ENCODE measurements at places on chromosomes 1 and 21. TPM values are rescaled to one million over a fixed set of nuclear protein-coding genes. Genes with fewer than 3 reads are reported as not detected.

GRCh38 chr1:27145934-27146354, 9.0 kb downstream of the SLC9A1 start:
- H3K27ac ChIP-seq, result no peak overlapping the region
- peaks cover 38% of the 10 kb centered on the region for H3K4me1 ChIP-seq
- DNase-seq, result no peak
- H3K4me3 ChIP-seq, result no peak overlapping the region
- H3K36me3 ChIP-seq, result peaks cover 10% of the 10 kb centered on the region

DNA sequence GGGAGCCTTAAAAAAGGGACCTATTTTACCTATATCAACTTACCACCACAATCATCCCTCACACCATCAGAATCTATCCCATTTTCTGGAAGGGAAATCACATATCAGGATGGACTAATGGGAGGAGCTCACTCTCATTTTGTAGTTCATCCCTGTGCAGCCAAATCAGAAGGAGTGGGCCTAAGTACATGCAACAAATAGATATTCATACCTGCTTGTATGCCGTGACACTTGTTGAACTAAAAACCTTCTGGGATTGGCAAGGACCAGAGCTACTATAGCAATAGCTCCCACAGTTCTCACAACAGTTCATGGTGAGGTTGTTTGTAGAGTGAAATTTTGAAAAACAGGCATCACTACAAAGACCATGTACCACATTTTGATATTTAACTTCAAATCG, 17.3 kb downstream of the ZMYM6 start:
- H3K36me3 ChIP-seq, result peaks cover 31% of the 10 kb centered on the region
- no peaks in the 10 kb centered on the region for H3K27me3 ChIP-seq
- peak; percentile 17 for DNase-seq
- no peak overlapping the region for H3K4me3 ChIP-seq

DNA sequence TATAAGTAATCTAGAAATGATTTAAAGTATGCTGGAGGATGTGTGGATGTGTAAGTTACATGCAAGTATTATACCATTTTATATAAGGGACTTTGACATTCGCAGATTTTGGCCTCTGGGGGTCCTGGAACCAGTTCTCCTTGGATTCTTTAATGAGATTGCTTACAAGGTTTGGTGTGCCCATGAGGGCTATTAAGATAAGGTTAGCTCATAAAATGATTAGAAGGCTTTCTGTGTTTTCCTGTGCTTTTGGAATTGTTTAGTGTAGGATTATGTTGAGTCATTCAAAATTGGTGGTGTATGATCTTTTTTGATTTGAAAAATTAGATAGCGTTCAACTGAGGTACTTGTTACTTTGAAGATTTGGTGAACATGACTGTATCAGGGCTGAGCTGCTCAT, 5.6 kb downstream of the USP25 start:
- no peak for DNase-seq
- peak overlapping the region; percentile 48 for H3K4me3 ChIP-seq
- peaks cover 11% of the 10 kb centered on the region for H3K36me3 ChIP-seq
- peaks cover 47% of the 10 kb centered on the region for H3K4me1 ChIP-seq
- no peaks in the 10 kb centered on the region for H3K27me3 ChIP-seq

GRCh38 chr1:98797506-98797905, 136.0 kb downstream of the SNX7 start:
- no peak for DNase-seq
- no peak overlapping the region for H3K27ac ChIP-seq
- peaks cover 21% of the 10 kb centered on the region for H3K4me1 ChIP-seq
- peaks cover 8% of the 10 kb centered on the region for H3K27me3 ChIP-seq
- H3K4me3 ChIP-seq, result no peak overlapping the region

DNA sequence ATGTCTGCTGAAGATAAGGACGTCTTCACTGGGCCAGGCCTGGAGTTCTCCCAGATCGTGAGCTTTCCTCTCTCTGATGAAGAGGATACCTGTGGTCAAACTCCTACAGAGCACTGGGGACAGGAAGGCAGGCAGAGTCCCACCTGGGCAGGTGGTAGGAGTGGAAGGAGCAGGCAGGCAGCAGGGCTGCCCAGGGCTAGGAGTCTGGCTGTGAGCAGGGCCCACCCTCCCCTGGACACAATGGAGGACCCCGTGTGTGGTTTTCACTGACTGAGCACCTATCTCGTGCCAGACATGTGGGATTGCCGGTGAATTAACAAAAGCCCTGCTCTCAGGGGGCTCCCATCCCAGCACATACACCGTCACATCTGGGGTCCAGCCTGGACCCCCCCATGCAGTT, 4.9 kb upstream of the SAMD11 start:
- DNase-seq, result no peak
- peaks cover 9% of the 10 kb centered on the region for H3K4me1 ChIP-seq
- H3K27me3 ChIP-seq, result peaks cover 29% of the 10 kb centered on the region
- no peaks in the 10 kb centered on the region for H3K36me3 ChIP-seq
- no peak overlapping the region for H3K27ac ChIP-seq

DNA sequence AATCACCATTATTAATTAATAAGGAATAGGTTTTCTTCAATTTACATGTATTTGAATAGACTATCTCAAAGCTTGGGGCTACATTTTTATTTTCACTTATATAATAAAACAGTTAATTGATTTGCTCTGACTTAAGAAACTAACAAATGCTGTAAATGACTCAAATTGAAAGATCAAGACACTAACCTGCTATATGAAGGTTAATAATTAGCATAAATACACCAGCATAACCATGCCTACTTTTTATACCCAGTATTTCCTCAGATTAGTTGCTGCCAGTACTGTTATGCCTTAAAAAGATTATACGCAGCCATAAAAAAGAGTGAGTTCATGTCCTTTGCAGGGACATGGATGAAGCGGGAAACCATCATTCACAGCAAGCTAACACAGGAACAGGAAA, 1545.1 kb downstream of the AMY1C start:
- H3K27me3 ChIP-seq, result no peaks in the 10 kb centered on the region
- no peak overlapping the region for H3K4me3 ChIP-seq
- H3K27ac ChIP-seq, result no peak overlapping the region
- DNase-seq, result no peak
- no peaks in the 10 kb centered on the region for H3K36me3 ChIP-seq

GRCh38 chr1:212671342-212672031, 28.2 kb downstream of the BATF3 start:
- H3K27me3 ChIP-seq, result peaks cover 11% of the 10 kb centered on the region
- peaks cover 29% of the 10 kb centered on the region for H3K4me1 ChIP-seq
- H3K27ac ChIP-seq, result no peak overlapping the region

- no peaks in the 10 kb centered on the region for H3K27me3 ChIP-seq
- no peak overlapping the region for H3K4me3 ChIP-seq
- no peak for DNase-seq
- no peaks in the 10 kb centered on the region for H3K4me1 ChIP-seq
Measured at GRCh38 chr21:36806103-36806502, 107.2 kb downstream of the SIM2 start.

- no peak overlapping the region for H3K4me3 ChIP-seq
- no peaks in the 10 kb centered on the region for H3K4me1 ChIP-seq
- H3K27ac ChIP-seq, result no peak overlapping the region
- no peak for DNase-seq
- H3K27me3 ChIP-seq, result peaks cover 3% of the 10 kb centered on the region
- H3K36me3 ChIP-seq, result no peaks in the 10 kb centered on the region
Measured at GRCh38 chr1:180923021-180923841, 10.5 kb downstream of the KIAA1614 start.

GRCh38 chr1:147273409-147274336, 31.2 kb downstream of the CHD1L start:
- H3K4me1 ChIP-seq, result peaks cover 6% of the 10 kb centered on the region
- peaks cover 55% of the 10 kb centered on the region for H3K36me3 ChIP-seq
- no peak overlapping the region for H3K27ac ChIP-seq
- peak; percentile 80 for DNase-seq
- H3K4me3 ChIP-seq, result no peak overlapping the region

GRCh38 chr1:106568201-106568974, 488.1 kb upstream of the PRMT6 start:
- no peak overlapping the region for H3K4me3 ChIP-seq
- H3K27me3 ChIP-seq, result no peaks in the 10 kb centered on the region
- no peak overlapping the region for H3K27ac ChIP-seq
- no peaks in the 10 kb centered on the region for H3K36me3 ChIP-seq

DNA sequence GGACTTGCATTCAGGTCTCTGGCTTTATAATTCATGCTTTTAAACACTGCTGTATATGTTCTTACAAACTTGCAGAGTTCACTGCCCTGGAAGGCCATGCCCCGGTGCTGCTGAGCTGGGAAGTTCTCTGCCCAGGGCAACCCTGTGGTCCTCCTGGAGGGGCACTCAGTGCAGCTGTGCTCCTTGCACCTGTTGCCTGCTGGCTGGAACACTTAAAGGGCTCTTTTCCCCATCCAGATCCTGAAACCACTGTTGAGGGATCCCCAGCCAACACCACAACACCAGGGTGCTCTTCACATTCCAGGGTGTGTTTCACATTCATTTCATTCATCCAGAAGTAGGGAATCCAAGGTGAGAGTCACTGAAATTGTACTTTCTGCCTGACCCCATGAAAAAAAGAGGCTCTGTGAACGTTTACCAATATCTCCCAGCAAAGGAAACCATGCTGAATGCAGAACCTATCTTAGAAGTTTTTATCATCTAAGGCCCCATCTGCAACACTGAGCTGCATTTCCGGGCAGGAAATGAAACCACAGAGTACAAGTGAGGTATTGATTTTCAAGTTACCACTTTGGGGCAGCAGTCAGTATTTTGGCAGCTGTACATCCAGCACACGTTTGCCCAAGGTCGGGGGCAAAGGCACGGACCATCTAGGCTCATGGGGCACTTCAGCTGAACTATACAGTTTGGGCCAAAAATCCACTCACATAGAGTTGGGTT, 16.4 kb upstream of the KIAA0040 start:
- no peaks in the 10 kb centered on the region for H3K27me3 ChIP-seq
- H3K4me3 ChIP-seq, result peak overlapping the region; percentile 81
- H3K4me1 ChIP-seq, result peaks cover 58% of the 10 kb centered on the region
- DNase-seq, result peak; percentile 90
- H3K36me3 ChIP-seq, result no peaks in the 10 kb centered on the region

DNA sequence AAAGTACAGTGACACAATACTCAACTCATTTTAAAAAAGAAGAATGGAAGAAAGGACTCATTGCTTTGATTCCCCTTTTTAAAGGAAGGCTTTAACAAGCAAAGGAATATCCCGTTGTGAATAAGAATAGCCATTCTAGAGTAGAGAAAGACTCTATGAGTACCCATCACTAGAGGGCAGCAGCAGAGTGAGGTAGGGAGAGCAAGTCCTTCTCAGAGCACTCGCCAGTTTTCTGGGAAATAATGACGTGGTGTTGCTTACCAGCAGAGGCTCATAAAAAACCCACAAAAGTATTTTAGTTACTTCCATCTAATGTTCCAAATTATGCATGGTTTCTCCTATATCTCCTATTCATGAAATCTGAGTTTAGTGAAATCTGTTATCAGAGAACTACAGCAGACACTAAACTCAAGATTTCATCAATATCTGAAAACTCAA, 74.6 kb downstream of the USP24 start:
- H3K27me3 ChIP-seq, result no peaks in the 10 kb centered on the region
- H3K4me3 ChIP-seq, result peak overlapping the region; percentile 6
- H3K27ac ChIP-seq, result peak overlapping the region; percentile 52

GRCh38 chr1:174812016-174812415, 187.7 kb upstream of the CACYBP start:
- H3K36me3 ChIP-seq, result peaks cover 8% of the 10 kb centered on the region
- H3K4me3 ChIP-seq, result no peak overlapping the region
- DNase-seq, result no peak
- H3K27ac ChIP-seq, result no peak overlapping the region

GRCh38 chr1:171222936-171223335, 25.4 kb upstream of the FMO1 start:
- no peaks in the 10 kb centered on the region for H3K4me1 ChIP-seq
- no peak overlapping the region for H3K4me3 ChIP-seq
- no peaks in the 10 kb centered on the region for H3K27me3 ChIP-seq
- DNase-seq, result no peak
- no peak overlapping the region for H3K27ac ChIP-seq

DNA sequence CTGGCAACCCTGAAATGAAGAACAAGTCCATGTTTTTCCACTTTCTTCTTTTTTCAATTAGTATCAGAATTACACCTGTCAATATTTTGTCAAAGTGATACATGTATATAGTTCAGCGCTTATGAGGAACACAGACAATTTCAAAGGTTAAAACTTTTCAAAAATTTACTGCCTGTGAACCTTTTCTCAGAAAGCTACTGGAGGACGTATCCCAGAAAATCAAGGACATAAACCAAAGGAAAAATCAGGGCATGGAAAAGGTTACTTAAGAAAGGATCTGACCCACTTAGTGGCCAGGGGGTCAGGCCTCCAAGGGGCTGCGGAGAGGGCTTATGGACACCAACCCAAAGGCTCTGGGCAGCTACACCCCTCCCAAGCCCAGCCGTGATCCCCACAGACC, 81.1 kb upstream of the ACTRT2 start:
- no peak for DNase-seq
- no peak overlapping the region for H3K27ac ChIP-seq
- H3K27me3 ChIP-seq, result no peaks in the 10 kb centered on the region
- H3K36me3 ChIP-seq, result no peaks in the 10 kb centered on the region

DNA sequence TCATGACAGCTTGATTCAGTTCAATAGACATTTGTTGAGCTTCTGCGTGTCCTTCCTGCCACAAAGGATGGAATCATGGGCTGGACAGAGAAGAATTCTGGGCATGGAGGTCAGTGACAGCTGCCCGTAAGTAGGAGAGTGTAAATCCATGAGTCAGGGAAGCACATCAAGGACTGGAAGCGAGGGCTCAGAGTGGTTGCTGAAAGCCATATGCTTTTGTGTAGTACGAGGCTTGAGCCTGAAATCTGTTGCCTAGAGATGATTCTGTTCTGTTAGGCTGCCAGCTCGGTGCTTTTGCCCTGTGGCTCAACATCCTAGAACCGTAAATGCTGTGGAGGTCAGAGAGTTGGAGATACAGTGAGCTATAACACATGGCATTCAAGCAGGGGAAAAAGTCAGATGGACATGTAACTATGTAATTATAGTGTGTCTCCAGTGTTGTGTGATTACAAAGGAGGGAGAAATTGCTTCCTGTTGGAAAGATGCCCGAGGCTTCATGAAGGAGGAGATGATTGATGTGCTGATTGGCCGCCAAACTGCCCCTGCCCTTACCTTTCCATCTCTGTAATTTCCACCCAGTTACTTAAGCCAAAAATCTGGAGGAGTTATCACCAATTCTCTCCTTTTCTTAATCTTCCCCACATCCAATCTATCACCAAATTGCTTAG, 92.8 kb upstream of the CACNA1E start:
- H3K36me3 ChIP-seq, result no peaks in the 10 kb centered on the region
- no peak for DNase-seq

Gene ADORA1
- total RNA-seq, result not detected

Gene CLCA4
- not detected for total RNA-seq

Gene LRRIQ3
- 0.17 TPM for total RNA-seq

Gene SPATC1L
- total RNA-seq, result 10.8 TPM

Gene HUNK
- total RNA-seq, result 0.33 TPM

Gene UTS2
- total RNA-seq, result not detected

Gene FCGR3A
- total RNA-seq, result not detected

Gene PTAFR
- 0.40 TPM for total RNA-seq

Gene OR2L2
- 0.07 TPM for total RNA-seq

Gene OR6N1
- not detected for total RNA-seq

Data from activated CD4-positive, alpha-beta T cell treated with anti-CD3 and anti-CD28 coated beads, Interleukin-2, amount 10 ng/mL, durations not matched to agents 24 days and 14 days (primary cell).